Activated T-helper 9 cell treated with anti-CD3 and anti-CD28 coated beads, Interleukin-2, amount 50 U/mL, for 16 hours (primary cell): ENCODE measurements at places on chromosomes 1 and 21.
A peak's percentile ranks its signal among the peaks of the same experiment; 100 is the strongest.

GRCh38 chr21:33281096-33281652 lies 15.0 kb downstream of the IL10RB start:
- no peak for DNase-seq

DNA sequence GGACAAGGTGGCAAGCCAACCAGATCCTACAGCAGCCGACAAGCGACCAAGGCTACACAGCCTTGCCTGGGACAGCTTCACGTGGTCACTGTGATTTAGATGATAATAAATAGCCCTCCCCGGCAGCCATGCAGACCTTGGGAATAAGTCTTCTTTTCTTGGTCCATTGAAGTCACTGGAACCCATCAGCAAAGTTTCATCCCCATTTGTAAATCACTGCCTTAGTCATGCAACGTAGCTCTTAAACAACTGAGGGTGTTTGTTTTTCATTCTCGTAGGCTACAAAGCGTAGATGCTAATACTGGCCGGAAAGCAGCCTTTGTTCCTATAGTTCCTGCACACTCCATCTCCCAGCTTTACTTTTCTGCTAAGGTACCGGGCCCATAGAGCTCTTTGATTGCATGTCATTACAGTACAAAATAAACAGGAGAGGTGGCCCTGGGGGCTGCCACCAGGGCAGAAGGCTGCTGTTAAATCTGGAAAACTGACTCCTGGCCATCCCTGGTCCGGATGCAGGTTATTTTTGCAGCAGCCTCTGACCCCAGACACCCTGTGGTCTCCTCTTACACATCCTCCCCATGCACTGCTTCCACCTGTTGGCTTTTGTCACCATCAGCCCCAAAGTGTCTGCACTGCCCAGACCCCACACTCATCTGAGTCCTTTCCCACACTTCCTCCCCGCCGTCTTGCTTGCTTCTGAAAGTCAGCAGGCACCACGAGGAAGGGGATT lies 105.5 kb downstream of the TOMM20 start:
- no peak for DNase-seq

GRCh38 chr1:115838431-115839028 lies 2.4 kb downstream of the NHLH2 start:
- DNase-seq: no peak

DNA sequence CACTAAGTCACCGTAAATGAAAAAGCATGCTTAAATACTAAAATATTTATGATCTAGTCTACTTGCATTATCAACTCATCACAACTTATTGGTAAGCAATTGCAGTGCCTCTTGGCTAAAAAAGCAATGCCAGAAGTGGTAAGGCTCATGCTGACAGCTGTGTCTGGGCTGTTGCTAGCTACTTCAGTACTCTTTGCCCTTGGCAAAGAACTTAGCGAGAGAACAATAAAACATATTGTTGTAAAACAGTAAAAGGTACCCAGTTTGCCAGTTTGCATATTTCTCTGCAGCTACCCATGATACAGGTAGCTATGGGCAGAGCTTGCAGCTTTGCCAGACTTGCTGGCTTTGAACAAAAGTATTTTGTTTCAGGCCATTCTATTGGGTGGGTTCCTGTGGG lies 73.1 kb downstream of the ATP6V1G3 start:
- no peak for DNase-seq

- no peak for DNase-seq
Measured at GRCh38 chr21:31137960-31138359, 99.7 kb upstream of the KRTAP19-8 start.

GRCh38 chr1:241228339-241228738 lies 128.7 kb downstream of the RGS7 start:
- DNase-seq: no peak

DNA sequence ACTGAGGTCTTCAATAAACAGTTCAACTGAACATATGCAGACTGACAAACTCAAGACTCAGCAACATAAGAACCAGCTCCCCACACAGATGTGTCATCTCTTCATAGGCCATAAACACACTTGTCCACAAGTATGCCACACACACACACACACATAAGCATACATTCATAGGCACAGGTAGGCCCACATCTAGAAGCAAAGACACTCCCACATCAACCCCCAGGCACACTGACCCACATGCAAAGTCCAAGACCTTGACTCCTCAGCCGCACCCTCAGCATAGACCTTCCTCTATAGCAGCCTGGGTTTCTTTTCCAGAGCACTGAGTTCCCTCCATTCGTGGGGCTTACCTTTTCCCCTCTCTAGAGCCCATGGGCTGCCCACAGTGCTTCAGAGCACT lies 1.4 kb downstream of the LAD1 start:
- DNase-seq: no peak

- no peak for DNase-seq
Measured at GRCh38 chr1:59560807-59561450, 253.8 kb upstream of the HOOK1 start.

DNA sequence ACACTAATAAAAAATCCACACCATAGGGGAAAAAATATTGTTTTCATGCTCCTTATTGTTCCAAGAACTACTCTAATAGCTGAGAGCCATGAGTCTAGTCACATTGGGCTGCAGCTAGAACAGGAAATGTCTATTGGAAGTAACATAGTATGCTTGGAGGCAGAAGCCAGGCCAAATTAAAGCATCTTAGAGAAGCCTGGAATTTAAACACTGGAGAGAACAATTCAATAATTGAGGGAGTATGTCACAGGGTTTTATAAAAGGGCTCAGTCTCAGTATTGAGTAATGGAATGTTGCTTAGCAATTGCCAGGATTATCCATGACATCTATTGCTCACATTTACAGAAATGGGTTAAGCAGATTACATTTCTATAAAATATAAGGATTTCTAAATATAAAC lies 471.3 kb downstream of the LMO4 start:
- DNase-seq: no peak

DNA sequence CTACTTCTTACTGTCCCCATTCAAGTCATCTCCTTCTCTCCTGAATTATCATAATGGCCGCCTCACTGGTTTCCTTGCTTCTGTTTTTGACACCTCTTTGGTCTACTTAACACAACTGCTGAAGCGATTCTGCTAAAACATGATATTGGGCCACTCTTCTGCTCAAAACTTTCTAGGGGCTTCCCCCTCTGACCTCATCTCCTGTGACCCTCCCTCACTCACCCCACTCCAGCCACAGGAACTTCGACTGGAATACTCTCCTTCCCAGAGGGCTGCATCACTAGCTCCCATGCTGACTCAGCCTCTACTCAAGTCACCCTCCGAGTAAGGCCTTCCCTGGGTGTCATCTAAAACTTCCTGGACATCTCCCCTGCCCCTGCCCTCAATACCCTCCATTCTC lies 35.7 kb downstream of the NRIP1 start:
- no peak for DNase-seq

DNA sequence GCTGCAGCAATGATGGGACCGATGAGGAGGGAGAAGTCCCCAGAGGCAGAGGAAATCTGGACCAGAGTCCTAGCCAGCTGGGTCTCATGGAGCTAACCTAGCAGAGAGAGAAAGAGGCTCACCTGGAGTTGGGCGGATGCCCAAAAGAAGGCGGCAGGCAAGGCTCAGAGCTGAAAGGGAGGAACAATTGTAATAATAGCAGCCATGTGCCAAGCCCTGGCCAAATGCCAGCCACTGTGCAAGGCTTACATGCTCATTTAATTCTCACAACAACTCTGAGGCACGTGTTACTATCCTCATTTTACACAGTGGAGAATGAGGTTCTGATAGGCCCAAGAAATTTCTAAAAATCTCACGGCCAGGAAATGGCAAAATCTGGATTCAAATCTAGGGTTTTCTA lies 50.0 kb upstream of the ZNF648 start:
- DNase-seq: no peak

- no peak for DNase-seq
Measured at GRCh38 chr1:54609301-54609921, 13.9 kb downstream of the FAM151A start.

DNA sequence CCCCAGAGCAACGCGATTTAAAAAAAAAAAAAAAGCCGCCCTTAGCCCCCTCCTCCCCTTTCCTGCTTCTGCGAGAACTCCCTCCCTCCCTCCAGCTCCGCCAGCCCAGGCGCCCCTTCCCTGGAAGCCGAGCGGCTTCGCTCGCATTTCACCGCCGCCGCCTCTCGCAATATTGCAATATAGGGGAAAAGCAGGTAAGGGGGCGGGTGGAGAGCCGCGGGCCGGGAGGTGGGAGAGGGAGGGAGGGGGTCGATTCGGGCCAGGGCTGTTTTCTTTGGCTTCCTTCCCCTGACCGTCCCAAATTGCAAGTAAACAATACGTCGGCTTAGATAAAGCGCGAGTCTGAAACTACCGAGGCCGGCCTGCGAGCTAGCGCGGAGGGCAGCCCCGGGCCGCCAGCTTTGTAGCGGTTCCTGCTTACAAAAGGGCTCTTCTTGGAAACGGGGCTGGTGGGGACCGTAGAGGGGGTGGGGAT lies 408 bp downstream of the LMO4 start:
- DNase-seq: peak; percentile 23

GRCh38 chr1:207073906-207074820 lies 14.5 kb upstream of the C4BPB start:
- DNase-seq: no peak

- DNase-seq: no peak
Measured at GRCh38 chr1:193932979-193933378, 746.6 kb upstream of the B3GALT2 start.

GRCh38 chr1:55215194-55216021 lies at the start of gene USP24:
Gene USP24 (minus strand): TSS chr1:55215364. CDS start chr1:55215113, 251 bp downstream.
- peak; percentile 76 for DNase-seq

DNA sequence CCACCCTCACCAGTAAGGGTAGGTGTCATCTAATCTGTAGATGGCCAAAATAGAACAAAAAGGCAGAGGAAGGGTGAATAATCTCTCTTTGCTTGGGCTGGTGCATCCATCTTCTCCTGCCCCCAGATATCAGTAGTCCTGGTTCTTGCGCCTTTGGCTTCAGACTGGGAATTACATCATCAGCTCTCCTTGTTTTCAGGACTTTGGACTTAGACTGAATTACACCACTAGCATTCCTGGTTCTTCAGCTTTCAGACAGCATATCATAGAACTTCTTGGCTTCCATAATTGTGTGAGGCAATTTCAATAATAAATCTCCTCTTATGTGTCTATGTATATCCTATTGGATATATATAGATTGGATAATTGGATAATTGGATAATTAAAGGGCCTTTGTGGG lies 403.0 kb upstream of the USP24 start:
- DNase-seq: no peak

DNA sequence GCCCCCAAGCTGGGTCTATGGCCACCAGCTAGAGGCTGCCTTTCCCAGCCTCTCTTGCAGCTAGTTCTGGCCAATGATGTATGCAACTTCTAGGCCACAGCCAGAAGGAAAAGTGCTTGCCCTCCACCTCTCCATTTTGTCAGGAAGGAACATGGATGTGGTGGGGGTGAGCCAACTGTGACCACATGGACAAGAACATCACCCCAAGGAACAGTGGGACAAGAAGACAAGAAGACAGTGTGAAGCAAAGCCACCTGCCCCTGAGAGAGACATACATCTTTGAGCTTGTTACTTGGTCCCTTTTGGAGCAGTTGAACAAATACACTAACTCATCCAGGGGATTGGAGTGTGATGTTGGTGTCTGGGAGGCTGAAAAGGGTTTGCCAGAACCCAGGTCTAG lies 105.8 kb upstream of the EDN2 start:
- DNase-seq: no peak

- DNase-seq: no peak
Measured at GRCh38 chr1:113617438-113618141, 141.7 kb downstream of the PHTF1 start.

- DNase-seq: no peak
Measured at GRCh38 chr1:19232524-19232846, 18.8 kb downstream of the EMC1 start.

GRCh38 chr1:193365966-193366365 lies 179.6 kb upstream of the B3GALT2 start:
- no peak for DNase-seq

DNA sequence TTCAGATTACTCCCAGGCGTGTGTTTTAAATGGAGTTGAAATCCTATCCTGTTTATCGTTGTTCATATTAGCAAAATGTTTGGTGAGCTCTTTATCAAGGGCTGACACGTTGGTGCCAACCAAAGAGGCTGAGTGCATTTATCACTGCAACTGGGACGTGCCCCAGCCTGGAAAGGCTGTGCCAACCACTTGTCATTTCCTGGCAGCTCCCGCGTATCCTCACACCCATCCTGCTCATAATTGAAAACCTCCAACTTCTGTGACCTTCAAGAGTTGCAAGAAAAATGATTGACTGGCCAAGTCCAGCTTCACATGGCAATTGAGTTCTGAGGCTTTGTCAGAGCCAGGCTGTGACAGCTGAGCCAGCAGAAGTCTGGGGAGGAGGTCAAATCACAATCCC lies 43.7 kb upstream of the KCNA3 start:
- DNase-seq: no peak

DNA sequence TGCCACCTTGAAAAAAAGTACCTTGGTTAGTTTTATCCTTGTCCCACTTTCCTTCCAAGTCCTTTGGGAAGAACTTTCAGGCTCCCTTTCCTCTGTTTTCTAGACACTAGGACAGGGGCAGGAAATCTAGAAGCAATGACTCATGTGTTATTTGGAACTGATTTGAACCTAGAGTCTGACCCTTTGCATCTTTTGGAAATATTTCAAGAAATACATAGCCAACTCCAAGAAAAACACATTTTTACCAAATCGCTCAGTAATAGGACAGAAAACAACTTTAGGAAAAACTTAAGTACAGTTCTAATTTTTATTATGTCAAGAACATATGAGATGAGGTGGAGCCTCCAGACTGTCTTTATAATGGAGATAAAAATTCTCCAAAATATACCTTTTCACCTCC lies 292.4 kb downstream of the PTBP2 start:
- DNase-seq: no peak

DNA sequence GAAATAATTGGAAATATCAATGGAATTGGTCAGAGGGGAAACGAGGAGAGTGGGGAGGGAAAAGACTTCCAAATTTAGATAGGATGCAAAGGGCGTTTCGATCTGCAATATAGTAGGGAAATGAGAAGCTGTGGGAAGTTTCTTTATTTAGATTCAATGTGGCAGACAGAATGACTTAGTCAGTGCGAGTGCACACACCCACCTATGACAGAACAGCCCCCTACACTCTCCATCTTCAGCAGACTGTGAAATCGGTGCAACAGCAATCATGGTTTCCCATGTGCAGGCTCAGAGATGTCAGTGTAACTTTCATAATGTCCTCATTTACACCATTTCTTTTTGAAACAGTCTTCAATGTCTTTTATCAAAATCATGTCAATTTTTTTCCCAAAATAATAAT lies 46.0 kb downstream of the DIP2A start:
- no peak for DNase-seq

- DNase-seq: no peak
Measured at GRCh38 chr1:232597721-232598120, 32.2 kb downstream of the SIPA1L2 start.
